ENCODE measurements at places on chromosomes 11 and 22.
A peak's percentile ranks its signal among the peaks of the same experiment; 100 is the strongest.

DNA sequence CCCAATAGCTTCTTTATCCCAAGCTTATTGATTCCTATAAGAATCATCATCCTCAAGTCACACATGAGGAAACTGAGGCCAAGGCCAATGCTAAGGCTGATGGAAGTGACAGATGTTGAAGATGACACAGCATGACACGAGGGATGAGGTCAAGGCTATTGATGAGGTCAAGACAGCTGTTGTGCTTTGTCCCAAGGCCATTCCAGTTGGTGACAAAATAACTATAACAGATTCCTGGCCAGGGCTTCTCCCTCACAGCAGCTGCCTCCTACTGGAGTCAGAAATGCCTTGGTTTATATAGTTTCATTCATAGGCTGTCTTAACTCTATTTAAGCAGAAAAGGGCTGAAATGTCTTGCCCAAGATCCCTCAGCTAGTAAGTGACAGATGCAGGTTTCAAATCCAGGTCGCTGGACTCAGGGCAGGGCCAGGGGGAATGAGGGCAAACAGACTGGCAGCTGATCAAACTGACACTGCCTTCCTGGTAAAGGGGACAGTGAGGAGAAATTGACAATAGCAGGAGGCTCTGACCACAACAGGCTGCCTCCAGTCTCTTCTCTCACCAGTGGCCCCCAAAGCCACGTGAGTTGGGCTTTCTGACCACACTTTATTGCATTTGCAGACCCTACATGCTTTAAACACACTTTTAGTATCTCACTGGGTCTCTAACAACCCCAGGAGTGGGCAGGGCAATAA, 16.5 kb downstream of the MIF start:
- no peak for DNase-seq

GRCh38 chr22:32531228-32531627, 56.6 kb downstream of the FBXO7 start:
- DNase-seq: no peak

- no peak for DNase-seq
Observed at GRCh38 chr22:30225220-30225927, 21.2 kb downstream of the LIF start.

- DNase-seq: no peak
Observed at GRCh38 chr11:78190871-78191538, 2.3 kb downstream of the USP35 start.

DNA sequence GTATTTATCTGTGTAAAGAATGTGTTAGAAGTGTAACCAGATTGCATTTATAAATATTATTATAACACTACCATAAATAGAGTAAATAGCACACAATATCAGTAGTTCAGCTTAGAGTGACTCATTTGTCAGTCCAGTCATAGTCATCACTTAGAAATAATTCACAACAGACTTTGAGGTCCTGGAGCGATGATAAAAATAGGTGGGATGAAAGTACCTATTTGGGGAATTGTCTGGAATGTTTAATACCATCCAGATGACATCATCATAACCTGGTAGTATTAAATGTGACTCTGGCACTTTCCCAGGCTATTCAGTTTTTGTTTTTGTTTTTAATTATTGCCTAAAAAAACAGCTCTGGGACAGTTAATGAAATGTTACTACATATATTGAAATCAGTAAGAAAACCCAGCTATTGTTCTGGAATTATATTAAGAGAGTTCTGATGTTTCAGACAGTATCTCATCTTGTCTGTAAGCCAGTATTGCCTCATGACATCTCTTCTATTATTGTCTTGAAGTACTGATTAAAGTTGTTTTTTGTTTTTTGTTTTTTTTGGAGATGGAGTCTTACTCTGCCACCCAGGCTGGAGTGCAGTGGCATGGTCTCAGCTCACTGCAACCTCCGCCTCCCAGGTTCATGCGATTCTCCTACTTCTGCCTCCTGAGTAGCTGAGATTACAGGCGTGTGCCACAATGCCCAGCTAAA, 74.8 kb downstream of the SIK2 start:
- DNase-seq: no peak

- DNase-seq: no peak
Observed at GRCh38 chr11:65814986-65815565, 18.7 kb upstream of the SNX32 start.

DNA sequence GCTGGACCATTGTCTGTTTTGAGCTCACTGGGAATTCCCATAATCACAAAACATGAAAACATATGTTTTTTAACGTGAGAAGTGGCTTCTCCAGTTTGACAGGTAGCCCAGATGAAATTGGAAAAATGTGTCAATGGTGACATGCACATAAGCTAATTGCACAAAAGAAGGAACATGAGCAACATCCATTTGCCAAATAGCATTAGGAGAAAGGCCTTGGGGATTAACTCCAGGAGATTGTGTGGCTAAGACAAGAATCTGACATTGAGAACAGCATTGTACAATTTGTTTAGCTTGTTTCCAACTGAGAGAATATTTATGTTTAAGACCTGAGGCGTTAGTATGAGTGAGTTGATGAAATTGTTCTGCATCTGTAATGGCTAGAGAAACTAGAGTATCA, 147.0 kb upstream of the API5 start:
- DNase-seq: no peak

DNA sequence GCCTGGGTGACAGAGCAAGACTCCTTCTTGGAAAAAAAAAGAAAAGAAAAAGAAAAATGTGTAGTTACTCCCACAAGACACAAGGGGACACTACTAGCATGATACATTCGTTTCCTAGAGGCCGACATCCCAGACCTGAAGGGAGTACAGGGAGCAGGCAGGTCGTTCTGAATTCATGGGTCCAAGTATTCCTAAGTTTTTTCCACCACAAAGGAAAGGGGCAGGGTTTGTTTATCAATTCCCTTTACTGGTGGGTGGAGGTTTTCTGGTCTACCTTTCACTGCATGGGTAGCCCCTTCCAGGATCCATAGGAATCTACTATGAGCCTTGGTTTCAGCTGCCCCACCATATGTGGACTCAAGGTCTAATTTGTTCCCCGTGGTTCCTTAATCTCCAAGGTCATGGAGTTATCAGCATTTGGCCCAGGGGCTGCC, 11.8 kb downstream of the TIGD3 start:
- no peak for DNase-seq

GRCh38 chr11:113538451-113539412, 63.5 kb upstream of the DRD2 start:
- DNase-seq: no peak

DNA sequence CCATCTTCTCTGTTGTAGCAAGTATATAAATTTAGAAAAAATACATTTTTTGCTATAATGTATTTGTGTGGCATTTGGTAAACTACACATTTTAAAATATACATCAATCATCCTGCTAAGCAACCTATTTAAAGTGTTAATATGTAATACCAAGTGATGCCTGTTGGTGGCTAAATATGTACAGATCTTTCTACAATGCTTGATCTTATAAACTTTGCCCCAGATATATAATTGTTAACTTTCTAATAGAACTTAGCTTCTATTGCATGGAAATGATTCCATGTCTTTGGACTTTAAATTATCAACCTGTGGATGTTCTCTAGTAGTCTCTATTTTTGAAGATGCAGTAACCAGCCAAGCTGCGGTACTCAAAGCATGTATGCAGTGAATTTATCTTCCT, 1260.4 kb upstream of the RAG2 start:
- DNase-seq: no peak

DNA sequence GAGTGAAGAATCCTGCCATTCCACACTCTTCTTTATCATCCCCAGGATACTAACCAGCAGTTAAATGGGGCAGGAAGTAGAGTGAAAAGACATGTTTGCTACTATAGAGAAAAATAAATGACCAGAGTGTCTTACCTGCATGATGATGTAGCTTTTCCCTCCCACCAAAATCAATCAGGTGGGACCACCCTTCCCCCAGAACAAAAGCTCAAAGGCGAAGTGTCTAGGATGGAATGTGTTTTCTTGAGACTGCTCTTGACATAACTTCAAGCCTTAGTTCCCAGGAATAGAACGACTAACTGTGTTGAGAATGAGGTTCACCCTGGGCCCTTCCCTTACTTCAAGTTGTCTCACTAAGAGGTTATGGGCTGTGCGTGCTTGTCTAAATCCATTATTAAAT, 339.2 kb upstream of the CCDC90B start:
- no peak for DNase-seq

DNA sequence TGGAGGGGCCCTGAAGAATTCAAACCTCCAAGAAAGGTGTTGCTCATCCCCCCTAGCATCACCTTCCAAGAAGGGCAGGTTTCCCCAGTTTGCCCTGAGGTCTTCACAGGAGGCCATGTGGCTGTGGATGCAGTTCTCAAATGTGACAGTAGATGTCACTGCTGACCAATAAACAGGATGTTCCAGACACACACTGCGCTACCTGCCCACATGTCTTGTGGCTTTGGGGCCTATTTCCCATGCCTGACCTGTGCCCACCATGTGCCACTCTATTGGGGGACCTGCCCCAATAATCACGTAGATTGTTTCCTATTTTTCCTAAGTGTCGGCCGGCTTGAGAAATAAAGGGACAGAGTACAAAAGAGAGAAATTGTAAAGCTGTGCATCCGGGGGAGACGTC, 4.5 kb downstream of the GSTT2 start:
- DNase-seq: no peak

DNA sequence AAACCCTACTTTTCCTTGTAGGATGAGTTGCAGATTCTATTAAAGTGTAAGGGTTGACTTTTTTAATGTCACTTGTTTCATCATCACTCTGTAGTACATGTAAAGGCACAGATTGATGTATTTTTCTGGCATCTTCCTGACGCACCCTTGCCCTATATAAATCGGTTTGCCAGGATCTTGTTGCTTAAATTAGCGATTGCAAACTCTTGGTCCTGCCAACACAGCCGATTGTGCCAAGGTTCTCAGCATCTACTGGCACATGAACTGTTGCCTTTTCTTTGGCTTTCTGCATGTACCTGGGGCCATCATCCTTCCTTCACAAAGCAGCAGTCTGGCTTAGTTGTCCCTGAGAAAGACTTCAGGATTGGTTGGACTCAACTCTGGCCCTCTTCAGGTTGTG, 7.5 kb upstream of the LIN7C start:
- no peak for DNase-seq

- no peak for DNase-seq
Observed at GRCh38 chr22:50473855-50474671, 772 bp downstream of the SBF1 start.

GRCh38 chr11:45725121-45725520, 59.7 kb upstream of the CHST1 start:
- no peak for DNase-seq

GRCh38 chr11:19735909-19736498, 23.4 kb downstream of the NAV2 start:
- no peak for DNase-seq

- DNase-seq: no peak
Observed at GRCh38 chr11:75583718-75584658, 21.9 kb downstream of the SERPINH1 start.

GRCh38 chr22:33986167-33986771, 66.0 kb upstream of the LARGE1 start:
- no peak for DNase-seq

DNA sequence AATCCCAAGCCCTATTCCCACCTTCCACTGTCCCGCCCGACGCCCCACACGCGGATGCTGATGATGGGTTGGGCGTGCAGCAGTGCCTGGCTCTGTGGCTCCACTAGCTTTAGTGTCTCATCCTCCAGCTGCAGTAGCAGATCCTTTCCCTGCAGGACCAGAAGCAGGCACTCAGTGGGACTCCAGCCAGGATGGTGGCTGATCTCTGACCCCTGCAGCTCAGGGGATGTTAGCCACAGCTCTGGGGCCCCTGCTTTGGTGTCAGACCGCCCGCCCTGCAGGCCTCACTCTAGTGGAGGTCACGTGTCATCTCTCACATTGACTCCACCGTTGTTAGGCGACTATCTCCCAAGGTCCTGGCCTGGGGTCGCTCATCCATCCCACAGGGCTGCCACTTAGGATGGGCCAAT, 11.8 kb downstream of the SMPD1 start:
- DNase-seq: no peak

DNA sequence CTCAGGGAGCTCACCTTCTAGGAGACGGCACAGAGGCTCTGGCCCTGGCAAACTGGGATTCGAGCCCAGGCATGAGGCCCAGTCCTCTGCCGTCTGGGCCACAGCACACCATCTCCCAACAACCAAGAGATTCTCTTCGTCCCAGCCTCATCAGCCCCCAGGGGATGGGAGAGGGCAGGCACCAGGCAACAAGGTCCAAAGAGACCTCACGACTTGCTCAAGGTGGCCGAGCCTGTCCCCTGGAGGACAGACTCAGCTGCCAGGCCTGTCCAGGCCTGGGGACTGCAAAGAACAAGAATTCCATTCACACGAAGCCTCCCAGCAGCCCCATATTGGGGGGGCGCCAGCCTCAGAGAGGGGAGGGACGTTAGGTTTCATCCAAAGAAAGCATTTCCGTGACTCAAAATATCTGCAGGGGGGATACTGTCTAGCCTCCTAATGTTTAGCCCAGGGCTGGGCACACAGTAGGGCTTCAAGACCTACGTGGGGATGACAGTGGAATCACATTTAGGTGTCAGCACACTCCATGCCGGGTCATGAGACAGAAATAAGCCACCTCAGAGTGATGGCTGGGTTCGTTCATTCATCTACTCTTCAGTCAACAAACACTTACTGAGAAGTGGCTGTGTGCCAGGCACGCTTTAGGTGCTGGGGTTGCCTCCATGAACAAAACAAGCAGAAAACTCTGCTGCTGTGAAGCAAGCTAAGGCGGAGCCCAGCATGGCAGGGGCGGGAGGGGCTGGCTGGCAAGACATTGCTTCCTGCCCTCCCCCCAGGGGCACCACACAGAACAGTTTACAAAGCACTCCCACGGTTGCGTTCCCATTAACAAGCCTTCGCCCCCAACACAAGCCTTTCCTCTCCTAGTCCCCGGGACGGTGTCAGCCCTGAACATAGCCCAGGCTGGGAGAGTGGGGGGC, 1.2 kb downstream of the CARNS1 start:
- peak; percentile 73 for DNase-seq

DNA sequence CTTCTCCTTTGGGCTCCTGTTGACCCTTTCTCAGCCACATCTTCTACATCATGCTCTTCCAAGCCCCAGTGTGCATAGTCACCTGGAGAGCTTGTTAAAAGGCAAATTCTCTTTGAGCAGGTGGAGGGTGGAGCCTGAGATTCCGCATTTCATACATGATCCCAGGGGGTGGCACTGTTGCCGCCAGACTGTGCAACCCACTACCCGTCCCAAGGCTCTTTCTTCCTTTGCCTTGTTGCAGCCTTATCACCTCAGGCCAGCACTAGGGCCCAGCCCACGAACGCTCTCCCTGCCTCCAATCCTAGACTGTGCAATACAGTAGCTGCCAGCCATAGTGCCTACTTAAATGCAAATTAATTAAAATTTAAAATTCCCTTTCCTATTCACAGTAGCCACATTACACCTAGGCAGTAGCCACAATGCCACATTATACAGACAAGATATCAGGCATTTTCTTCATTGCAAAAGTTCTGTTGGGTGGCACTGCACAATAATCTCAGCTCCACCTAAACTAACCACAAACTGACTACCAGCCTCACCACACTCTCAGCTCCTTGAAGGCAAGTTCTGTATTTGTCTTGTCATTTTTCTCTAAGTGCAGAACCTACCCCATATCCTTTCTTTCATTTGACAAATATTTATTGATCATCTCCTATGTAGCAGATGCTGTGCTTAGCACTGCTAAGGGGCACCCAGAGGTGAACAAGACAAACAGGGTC, 4.6 kb upstream of the KCNJ5 start:
- no peak for DNase-seq

- no peak for DNase-seq
Observed at GRCh38 chr11:121422675-121423074, 29.4 kb upstream of the SORL1 start.

Data from stimulated activated CD8-positive, alpha-beta memory T cell treated with anti-CD3 and anti-CD28 coated beads, Interleukin-2, amount 100 ng/mL, for 1 hour (primary cell).